ENCODE measurements at places on chromosomes 16 and 17.

DNA sequence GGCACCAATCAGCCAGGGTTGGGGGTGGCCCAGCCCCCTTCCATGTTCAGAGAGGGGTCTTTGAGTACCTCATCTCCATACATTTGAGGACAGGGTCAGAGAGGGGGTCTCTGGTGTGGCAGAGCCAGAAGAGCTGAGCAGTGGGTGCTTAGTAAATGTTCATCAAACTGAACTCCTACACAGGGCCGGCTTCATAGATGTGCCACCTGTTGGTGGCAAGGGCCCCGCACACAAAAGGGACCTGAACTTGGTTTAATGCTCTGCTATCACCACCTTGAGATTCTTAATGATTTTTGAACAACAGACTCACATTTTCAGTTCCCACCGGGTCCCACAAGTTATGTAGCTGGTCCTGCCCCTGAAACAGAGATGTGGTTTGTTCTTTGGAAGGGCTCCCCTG is 9.0 kb upstream of the C1QL1 start:
- no peak for DNase-seq
- no peak overlapping the region for H3K4me3 ChIP-seq
- H3K4me1 ChIP-seq: peaks cover 45% of the 10 kb centered on the region
- no peaks in the 10 kb centered on the region for H3K27me3 ChIP-seq
- H3K27ac ChIP-seq: peak overlapping the region; percentile 59

DNA sequence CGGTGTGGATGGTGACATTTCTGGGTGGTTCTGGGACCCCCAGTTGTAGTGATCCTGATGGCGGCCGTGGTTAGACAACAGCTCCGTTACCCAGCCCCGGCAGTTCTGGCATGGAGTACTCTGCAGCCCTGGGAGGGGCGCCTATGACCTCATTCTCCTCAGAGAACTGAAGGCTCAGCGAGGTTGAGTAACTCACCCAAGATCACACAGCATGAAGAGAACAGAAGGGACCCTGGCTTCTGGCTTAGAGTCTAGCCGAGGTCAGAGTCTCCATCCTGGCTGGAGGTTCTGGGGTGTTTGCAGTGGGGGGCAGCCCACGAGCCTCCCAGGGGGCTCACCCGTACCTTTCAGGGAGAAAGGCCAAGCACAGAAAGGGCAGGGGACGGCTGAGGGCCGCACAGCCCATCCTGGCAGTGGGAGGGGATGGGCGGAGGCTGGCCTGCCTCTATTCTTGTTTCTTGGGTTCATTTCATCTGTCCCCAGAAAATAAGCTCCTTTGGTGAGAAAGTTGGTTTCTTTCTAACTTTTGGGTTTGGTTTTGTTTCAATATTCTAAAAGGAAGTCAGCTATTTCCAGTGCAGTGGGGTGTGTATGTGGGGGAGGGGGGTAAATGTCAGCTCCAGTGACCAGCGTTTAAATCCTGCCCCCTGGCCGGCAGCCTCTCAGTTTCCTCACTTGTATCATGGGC is 13.2 kb downstream of the ZFPM1 start:
- H3K27ac ChIP-seq: no peak overlapping the region
- peaks cover 8% of the 10 kb centered on the region for H3K4me1 ChIP-seq
- H3K4me3 ChIP-seq: no peak overlapping the region
- H3K27me3 ChIP-seq: no peaks in the 10 kb centered on the region

DNA sequence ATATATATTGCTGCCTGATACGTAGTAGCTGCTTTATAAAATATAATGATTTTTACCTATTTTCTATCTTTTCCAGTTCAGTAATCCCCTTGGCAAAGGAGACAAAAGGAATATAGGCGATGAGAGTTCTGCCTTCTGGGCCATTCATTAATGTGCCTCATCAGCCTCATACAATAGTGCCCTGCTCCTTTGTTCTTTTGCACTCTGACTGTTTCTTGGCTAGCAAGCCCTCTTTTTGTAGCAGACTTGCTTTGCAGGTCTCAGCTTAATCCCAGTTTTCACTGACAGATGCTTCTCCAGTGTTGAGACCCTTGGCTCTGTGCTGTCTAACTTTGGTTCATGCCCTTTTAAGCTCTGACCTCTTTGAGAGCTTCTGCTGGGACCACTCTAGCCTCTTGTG is 10.4 kb downstream of the HSD17B2 start:
- no peak overlapping the region for H3K27ac ChIP-seq
- no peaks in the 10 kb centered on the region for H3K4me1 ChIP-seq
- no peak overlapping the region for H3K4me3 ChIP-seq
- H3K36me3 ChIP-seq: no peaks in the 10 kb centered on the region

- peaks cover 13% of the 10 kb centered on the region for H3K36me3 ChIP-seq
- peak overlapping the region; percentile 89 for H3K27ac ChIP-seq
- H3K27me3 ChIP-seq: no peaks in the 10 kb centered on the region
- no peak for DNase-seq
- H3K4me3 ChIP-seq: no peak overlapping the region
Measured at GRCh38 chr17:50480854-50481490, 2.3 kb downstream of the RSAD1 start.

DNA sequence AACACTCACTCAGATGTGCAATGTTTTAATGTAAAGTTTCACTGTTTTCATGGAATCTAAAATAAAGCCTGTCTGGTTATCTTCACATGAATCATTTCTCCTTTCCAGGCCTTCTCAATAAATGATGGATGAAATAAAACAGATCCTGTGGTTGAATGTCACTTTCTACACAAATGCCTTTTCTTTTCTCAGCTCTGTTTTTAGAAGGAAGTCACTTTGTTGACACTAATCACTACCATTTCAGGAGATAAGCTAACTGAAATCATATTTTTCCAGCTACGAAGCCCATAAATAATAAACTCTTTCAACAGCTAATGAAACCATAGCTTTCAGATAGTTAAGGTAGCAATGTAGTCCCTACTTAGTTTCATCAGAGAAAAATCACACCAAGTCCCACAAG is 17.9 kb downstream of the NME2 start:
- H3K4me1 ChIP-seq: peaks cover 9% of the 10 kb centered on the region
- no peak overlapping the region for H3K4me3 ChIP-seq
- no peaks in the 10 kb centered on the region for H3K27me3 ChIP-seq
- H3K36me3 ChIP-seq: no peaks in the 10 kb centered on the region
- no peak overlapping the region for H3K27ac ChIP-seq

- H3K27ac ChIP-seq: no peak overlapping the region
- H3K36me3 ChIP-seq: peaks cover 29% of the 10 kb centered on the region
- DNase-seq: no peak
Measured at GRCh38 chr16:30087181-30087898, 4.4 kb downstream of the TBX6 start.

GRCh38 chr17:29763273-29763672 is 140.6 kb upstream of the CORO6 start:
- H3K36me3 ChIP-seq: no peaks in the 10 kb centered on the region
- H3K4me3 ChIP-seq: no peak overlapping the region
- no peaks in the 10 kb centered on the region for H3K27me3 ChIP-seq
- no peak for DNase-seq
- H3K27ac ChIP-seq: no peak overlapping the region

- H3K4me1 ChIP-seq: peaks cover 69% of the 10 kb centered on the region
- H3K27me3 ChIP-seq: no peaks in the 10 kb centered on the region
- H3K27ac ChIP-seq: peak overlapping the region; percentile 84
- DNase-seq: no peak
- H3K36me3 ChIP-seq: no peaks in the 10 kb centered on the region
Measured at GRCh38 chr17:1512351-1512750, 4.1 kb downstream of the INPP5K start.

GRCh38 chr16:22189473-22190080 is 16.5 kb upstream of the EEF2K start:
- H3K36me3 ChIP-seq: no peaks in the 10 kb centered on the region
- H3K4me1 ChIP-seq: peaks cover 45% of the 10 kb centered on the region
- H3K27me3 ChIP-seq: no peaks in the 10 kb centered on the region
- no peak for DNase-seq

GRCh38 chr17:48639982-48640857 is 14.1 kb upstream of the HOXB9 start:
- H3K4me1 ChIP-seq: no peaks in the 10 kb centered on the region
- no peak overlapping the region for H3K4me3 ChIP-seq
- no peak overlapping the region for H3K27ac ChIP-seq
- peaks cover 5% of the 10 kb centered on the region for H3K27me3 ChIP-seq
- H3K36me3 ChIP-seq: no peaks in the 10 kb centered on the region

DNA sequence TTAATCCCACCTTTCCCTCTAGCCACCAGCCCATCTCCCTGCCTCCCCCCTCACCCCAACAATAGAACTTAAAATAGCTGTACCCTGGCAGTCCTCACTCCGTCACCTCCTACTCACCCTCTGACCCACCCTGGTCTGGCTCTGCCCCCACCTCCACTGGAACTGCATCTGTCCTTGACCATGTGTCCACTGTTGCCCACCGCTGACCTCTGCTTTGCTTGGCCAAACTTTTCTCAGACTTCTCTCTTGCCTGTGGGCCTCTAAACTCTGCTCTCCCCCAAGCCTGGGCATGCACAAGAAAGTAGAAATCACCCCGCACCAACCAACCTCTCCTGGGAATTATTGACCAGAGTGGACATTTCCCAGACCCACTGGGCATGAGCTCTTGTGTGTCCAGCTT is 169.8 kb downstream of the WSCD1 start:
- H3K27ac ChIP-seq: no peak overlapping the region
- no peaks in the 10 kb centered on the region for H3K36me3 ChIP-seq
- DNase-seq: no peak
- no peaks in the 10 kb centered on the region for H3K27me3 ChIP-seq
- H3K4me3 ChIP-seq: no peak overlapping the region
- H3K4me1 ChIP-seq: no peaks in the 10 kb centered on the region

DNA sequence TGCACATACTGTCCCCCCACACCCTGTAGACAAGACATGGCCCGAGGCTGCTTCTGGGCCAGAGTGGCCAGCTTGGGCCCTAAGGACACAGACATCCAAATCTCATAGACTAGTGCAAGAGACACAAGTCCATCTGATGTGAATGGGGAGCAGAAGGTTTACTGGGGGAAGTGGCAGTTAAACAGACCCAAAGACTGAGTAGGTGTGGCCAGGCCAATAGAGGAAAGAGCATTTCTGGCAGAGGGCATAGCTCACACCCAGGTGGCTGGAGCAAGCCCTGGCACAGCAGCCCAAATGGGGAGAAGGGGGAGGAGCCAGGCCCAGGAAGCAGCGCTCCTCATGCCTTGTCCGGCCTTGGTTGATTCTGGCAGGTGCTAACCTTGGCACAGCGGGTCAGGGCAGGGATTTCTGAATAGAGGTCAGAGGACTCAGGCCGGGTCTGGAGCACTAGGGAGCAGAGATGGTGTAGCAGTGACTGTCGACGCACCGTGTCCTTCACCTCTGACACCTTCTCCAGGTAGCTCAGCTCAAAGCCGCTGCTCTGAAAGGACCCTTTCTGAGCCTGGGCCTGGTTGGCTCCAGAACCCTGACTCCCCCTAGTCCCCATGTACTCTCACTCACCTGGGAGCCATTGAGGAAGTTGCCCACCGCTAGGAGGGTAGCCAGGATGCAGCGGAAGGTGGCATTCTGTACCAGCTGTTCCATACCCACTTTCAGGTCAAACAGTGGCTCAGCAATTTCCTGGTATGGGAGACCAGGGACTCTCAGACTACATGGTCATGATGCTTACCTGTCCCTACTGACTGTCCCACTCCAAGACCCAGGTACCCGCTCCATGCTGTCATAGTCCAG is 4.1 kb downstream of the TMEM208 start:
- peaks cover 18% of the 10 kb centered on the region for H3K4me1 ChIP-seq
- DNase-seq: no peak
- H3K36me3 ChIP-seq: no peaks in the 10 kb centered on the region
- no peaks in the 10 kb centered on the region for H3K27me3 ChIP-seq

- no peak overlapping the region for H3K27ac ChIP-seq
- no peaks in the 10 kb centered on the region for H3K36me3 ChIP-seq
- no peaks in the 10 kb centered on the region for H3K4me1 ChIP-seq
- H3K4me3 ChIP-seq: no peak overlapping the region
Measured at GRCh38 chr16:22659933-22660332, 149.2 kb downstream of the NPIPB5 start.

GRCh38 chr17:61635913-61636432 is 45.0 kb upstream of the NACA2 start:
- no peaks in the 10 kb centered on the region for H3K4me1 ChIP-seq
- no peak overlapping the region for H3K27ac ChIP-seq
- no peaks in the 10 kb centered on the region for H3K27me3 ChIP-seq
- H3K4me3 ChIP-seq: no peak overlapping the region

- H3K4me3 ChIP-seq: no peak overlapping the region
- H3K27ac ChIP-seq: no peak overlapping the region
- peaks cover 44% of the 10 kb centered on the region for H3K36me3 ChIP-seq
Measured at GRCh38 chr16:58563775-58564174, 48.5 kb downstream of the SETD6 start.

DNA sequence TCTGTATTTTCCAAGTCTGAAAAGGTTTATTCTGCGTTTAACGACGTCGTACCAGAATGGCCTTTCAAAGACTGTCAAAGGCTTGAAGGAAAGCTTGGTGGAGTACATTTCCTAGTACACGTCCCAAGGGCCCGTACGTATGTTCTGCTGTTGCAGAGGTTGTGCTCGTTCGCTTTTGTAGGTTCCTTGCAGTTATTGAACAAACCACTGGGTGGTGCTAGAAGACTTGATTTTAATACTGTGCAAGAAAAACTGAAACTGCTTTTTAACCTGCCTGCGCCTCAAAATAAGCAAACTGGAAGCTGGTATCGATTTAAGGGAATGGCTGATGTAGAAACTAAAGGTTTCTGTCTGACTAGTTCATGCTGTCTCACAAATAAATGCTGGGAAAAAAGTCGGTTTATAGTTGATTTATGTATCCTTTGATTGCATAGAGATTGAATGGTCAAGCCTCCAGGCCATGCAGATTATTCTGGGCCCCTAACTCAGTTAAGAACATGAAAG is 54.6 kb downstream of the USP10 start:
- no peaks in the 10 kb centered on the region for H3K36me3 ChIP-seq
- DNase-seq: no peak
- H3K4me1 ChIP-seq: peaks cover 35% of the 10 kb centered on the region
- H3K27me3 ChIP-seq: no peaks in the 10 kb centered on the region
- H3K4me3 ChIP-seq: no peak overlapping the region

- no peaks in the 10 kb centered on the region for H3K4me1 ChIP-seq
- no peaks in the 10 kb centered on the region for H3K36me3 ChIP-seq
- H3K27ac ChIP-seq: no peak overlapping the region
- DNase-seq: no peak
- H3K4me3 ChIP-seq: no peak overlapping the region
Measured at GRCh38 chr17:73247726-73248125, 14.0 kb downstream of the CPSF4L start.

- H3K4me1 ChIP-seq: peaks cover 30% of the 10 kb centered on the region
- H3K36me3 ChIP-seq: no peaks in the 10 kb centered on the region
- H3K27me3 ChIP-seq: no peaks in the 10 kb centered on the region
- no peak overlapping the region for H3K4me3 ChIP-seq
- DNase-seq: no peak
Measured at GRCh38 chr16:50573279-50573678, 25.1 kb downstream of the NKD1 start.

Measured in vagina (tissue), 2 donors.